Stimulated activated CD8-positive, alpha-beta memory T cell treated with anti-CD3 and anti-CD28 coated beads, Interleukin-15, amount 100 ng/mL, for 4 hours (primary cell): ENCODE measurements at places on chromosomes 2 and 18.

DNA sequence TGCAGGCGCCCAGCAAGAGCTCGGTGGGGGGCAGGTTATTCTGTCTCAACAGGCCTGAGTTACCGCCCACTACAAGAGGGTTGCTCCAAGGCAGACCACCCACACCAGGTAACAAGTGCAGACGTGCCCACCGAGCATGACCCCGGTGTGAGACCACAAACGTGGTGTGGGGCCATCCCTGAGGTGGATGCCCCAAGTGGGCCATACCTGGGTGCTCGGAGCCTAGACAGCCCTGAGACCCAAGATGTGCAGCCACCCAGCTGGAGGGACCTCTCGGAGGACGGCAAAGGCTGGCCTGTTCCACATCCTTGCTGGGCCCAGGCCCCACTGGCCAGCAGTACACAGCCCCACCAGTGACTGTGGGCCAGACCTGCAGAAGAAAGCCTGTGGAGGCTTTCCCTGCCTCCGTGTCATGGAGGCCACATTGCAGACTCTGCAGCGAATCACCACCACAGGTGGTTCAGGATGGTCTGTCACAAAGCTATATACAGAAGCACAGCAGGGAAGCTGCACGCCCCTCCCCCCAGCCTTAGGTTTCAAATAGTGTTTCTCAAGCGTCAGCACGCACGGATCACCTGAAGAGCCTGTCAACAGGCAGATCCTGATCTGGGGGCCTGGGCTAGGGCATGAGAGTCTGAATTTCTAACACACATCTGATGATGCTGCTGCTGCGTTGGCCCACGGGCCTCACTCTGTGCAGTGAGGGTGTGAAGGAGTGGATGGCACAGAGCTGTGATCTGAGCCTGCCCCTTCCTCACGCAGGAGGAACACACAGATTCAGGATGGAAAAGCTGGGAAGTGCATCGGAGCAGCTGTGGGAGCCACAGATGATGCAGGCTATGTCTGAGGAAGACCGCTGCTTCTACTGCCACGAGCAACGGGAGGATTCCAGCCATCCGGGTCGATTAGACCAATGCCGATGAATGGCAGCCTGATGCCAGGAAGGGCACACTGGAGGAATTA, 96.8 kb downstream of the UXS1 start:
- no peak for DNase-seq

GRCh38 chr2:177525351-177525924, 132.9 kb downstream of the AGPS start:
- no peak for DNase-seq

DNA sequence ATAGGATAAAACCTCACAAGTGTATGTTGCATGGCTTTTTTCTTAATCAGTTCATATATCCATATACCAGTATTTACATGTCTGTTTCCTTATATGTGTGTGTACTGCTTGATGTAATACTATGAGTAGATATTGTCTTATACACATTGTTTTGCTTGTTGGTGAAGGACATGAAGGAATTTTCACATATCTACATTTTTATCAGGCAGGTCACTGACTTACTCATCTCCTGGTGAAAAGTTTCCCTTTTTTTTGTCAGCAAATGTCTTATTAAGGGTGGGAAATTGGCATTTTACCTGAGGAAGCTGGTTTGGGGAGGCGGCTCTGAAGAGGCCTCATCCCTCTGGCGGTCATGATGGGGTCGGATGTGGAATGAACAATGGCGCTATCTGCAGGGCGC, 61.4 kb upstream of the LYPD1 start:
- no peak for DNase-seq

GRCh38 chr18:45687621-45688020, 36.4 kb upstream of the SLC14A1 start:
- no peak for DNase-seq

DNA sequence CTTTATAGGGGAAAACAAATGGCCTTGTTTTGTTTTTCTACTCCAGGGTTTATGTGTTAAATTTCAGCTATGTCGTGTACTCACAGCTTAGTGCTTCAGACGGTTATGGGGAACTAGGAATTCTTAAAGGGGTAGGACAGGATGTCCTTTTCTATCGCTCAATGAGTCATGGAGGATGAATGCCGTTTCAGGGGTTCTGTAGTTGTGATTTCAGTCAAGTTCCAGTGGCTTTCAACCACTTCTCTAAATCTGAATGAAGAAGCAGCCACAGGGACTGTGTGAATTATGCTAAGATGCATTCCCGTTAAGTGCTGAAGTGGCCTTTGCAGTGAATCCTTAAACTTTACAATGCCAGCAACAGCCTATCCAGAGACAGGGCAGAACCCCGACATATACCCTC, 1231.7 kb upstream of the ZEB2 start:
- no peak for DNase-seq

DNA sequence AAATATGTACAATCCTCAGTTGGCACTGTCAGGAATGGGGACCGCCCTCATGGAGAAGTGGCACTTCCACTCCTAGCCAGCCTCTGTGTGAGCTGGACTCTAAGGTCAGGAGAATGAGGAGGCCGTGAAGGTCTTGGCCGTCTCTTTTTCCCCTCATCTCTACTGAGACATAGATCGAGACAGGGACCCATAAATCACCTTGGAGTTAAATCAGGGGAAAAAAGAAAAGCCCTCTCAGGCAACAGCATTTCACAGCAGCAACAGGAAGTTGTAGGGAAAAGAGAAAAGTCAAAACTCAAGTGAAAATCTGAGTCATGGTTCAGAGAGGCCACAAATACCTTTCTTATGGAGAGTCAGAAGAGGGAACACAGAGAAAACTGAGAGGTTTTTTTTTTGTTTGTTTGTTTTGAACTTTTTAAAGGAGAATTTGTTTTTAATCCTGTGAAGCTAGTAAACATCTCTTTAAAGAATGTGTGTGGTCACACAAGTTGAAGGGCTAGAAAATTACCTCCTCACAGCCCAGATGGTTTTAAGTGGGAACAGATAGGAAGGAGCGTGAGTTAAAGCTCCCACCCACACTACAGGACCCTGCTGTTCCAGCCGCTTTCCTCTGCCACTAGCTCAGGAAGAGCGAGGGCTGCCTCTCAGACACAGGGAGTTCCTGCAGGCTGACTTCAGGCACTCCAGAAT, 30.6 kb upstream of the CYP1B1 start:
- DNase-seq = no peak
